ENCODE measurements at places on chromosomes 3 and 15.

- no peak for DNase-seq
Measured at GRCh38 chr15:68499620-68500312, 67.8 kb upstream of the ITGA11 start.

DNA sequence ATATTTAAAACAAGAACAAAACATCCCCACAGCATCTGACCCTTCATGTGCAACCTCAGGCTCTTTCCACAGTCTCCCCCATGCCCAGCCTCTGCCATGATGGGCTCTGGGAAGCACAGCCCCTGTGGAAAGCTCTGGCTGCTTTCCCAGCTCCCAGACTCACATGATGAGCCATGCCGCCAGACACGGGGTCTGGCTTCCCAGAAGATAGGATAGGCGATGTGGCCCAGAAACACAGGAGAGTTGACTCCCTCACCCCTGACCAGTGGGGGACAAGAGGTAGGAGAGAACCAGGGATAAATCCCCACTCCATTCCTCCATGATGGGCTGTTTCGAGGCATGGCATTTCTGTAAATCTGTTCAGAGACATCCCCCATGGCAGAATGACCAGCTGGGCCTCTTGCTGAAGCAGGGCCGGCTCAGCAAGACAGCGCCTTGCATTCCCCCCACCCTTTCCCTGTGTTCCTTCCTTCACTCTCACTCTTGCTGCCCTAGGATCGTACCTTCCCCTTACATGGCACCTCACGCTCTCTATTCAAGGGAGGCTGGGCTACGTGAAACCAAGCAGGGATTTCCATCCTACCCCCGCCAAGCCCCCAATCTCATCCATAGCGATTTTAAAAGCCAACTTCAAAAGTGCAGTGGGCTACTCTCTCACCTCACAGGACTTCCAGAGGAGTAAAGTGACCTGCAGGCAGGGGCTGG is 192.4 kb downstream of the ABHD5 start:
- DNase-seq: no peak

- DNase-seq: no peak
Measured at GRCh38 chr3:123769356-123769743, 114.8 kb downstream of the MYLK start.

DNA sequence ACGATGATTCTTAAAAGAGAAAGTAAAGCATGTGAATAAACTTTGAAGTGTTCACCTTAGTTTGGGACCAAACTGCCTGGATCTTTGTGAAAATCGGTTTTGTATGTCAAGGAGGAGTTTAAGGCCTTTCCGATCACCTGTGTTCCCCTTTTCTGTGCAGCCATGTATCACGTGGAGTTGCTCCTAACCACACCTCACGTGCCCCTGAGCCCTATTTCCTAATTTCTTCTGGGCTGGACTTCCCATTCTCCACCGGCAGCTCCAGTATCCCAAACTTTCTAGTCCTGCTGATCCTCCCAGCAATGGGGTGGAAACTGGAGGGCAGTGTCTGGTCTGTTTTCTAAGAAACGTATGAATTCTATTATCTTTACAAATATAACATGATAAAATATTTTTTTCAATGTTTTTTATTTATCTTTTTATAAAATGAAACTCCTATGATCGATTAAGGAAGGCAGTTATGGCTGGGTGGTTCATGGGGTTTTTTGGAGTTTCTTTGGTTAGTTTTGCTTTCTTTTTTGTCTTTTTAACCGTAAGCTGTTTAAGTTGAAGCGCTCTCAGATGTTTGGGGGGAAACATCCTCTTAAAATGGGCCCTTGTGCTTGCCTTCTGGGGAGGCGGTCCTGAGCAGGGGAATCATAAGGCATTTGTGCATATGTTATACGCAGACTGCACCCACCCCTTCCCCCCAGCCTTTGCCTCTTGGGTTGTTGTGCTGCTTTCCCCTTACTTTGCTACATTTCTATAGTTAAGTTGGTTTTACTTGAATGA is 43.6 kb upstream of the WWTR1 start:
- DNase-seq: no peak

DNA sequence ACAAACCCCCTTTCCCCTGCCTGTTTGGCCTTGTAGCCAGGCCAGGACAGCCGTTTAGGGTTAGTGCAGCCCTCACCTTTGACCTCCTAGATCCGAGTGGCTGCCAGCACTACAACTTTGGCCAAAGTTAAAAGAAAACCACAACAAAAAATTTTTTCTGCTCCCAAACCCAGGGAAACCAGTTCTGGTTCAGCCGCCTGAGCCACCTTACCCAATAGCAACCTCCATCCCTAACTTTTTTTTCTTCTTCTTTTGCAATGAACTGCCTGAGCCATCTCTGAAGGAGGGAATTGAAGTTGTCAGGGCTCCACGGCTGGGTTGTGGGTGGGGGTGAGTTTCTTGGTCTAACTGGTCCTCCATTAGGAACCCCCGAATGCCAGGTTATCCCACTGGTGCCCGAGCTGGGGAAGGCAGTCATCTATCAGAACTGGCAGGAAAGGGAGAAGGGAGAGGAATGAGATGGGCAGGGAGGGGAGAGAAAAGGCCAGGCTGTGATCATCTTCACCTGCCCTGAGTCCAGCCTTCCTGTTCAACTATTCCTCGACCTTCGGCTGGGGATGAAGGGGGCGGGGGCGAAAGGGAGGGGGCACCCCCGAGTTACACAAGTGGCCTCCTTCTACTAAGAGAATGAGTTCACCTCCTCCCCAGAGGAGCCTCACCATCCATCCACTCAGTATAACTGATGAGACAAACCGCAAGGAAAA is 6.2 kb upstream of the NR2F2 start:
- no peak for DNase-seq

GRCh38 chr3:17749281-17749680 is 6.8 kb upstream of the TBC1D5 start:
- DNase-seq: no peak

- DNase-seq: no peak
Measured at GRCh38 chr3:11818033-11818432, 28.7 kb downstream of the TAMM41 start.

All from activated T-helper 1 cell treated with anti-CD3 and anti-CD28 coated beads, Interleukin-2, amount 50 U/mL, for 16 hours (primary cell).